ENCODE measurements at places on chromosomes 5 and 9. TPM values are rescaled to one million over a fixed set of nuclear protein-coding genes. Genes with fewer than 3 reads are reported as not detected.

GRCh38 chr5:148839960-148840359, 13.5 kb downstream of the ADRB2 start:
- no peak for DNase-seq

Gene PCDHA11
- total RNA-seq, result 0.27 TPM

DNA sequence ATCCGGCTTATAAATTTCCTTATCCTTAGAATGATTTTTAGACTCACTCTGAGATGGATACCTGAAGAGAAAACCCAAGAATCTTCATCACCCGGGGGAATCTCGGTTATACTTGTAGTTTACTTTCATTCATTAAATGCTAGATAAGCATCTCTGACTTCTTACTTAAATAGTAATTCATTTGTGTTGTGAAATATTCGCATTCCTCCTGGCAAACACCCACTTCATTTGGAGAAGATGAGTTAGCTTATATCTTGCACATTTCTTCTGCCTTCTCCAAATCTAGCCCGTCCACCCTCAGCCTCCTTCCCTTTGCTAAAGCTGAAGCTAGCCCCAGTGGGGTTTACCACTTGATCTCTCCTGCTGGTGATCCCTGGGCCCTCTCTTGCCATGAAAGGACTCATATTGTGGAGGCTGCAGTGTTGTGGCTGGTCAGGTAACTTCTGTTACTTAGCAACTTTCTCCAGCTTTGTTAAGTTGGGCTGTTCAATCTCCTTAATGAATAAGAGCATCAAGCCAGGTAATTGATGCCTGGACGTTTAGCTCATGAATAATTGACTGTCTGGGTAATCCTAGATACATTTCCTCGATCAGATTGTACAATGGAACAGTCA, 11.3 kb upstream of the POU4F3 start:
- peak; percentile 9 for DNase-seq

DNA sequence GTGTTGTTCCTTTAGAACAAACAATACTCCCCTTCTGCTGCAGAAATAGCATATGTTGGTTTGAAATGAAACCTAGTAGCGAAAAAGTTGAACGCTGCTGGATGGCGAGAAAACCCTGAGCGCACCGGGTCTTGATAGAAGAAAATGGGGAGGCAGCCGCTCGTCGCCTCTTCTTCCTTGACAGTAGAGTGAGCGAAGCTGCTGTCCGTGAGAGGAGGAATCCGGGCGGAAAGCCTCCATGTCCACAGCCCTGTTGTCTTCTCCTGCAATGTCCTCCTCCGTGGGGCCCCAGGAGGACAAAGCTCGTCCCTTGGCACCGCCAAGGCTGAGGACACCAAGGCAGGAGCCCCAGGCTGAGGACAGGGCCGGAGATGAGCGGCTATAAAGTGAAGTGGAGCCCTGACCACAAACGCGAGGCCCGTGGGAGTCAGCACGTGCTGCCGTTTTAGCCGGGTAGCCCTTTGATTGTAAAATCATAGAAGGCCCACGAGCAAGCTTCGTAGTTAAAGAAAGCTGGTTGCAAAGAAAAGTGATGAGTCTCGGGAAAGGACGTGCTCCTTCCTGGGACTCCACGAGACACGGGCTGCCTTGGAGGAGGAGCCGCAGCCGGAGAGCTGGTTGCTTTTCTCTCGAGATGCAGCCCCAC, 35.6 kb downstream of the MRPL36 start:
- no peak for DNase-seq

GRCh38 chr5:179260324-179261070, 84.8 kb downstream of the ADAMTS2 start:
- DNase-seq, result no peak

- no peak for DNase-seq
Measured at GRCh38 chr9:84101964-84102632, 121.5 kb downstream of the RMI1 start.

Gene GSN
- total RNA-seq, result 21.9 TPM

DNA sequence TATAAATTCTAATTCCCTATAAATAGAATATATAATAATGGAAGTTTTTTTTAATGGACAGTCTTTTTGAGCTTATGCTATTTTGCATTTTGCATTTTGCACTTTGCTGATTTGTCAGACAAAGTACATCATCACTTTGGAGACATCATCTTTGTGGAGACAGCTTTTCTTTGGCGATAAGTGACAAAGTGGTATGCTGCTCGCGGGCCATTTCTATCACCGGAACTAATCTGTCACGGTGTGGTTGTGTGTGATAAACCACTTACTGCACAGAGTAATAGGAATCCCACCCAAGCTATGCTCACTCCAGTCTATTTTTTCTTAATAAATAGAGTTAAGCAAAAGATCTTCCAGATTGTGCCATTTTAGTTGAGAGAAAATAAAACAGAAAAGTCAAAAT, 133.1 kb downstream of the MACIR start:
- no peak for DNase-seq
